Upper lobe of left lung (tissue), 6 donors: ENCODE measurements at places on chromosomes 12 and 14. TPM values are rescaled to one million over a fixed set of nuclear protein-coding genes. Genes with fewer than 3 reads are reported as not detected.

PMEL gene
- total RNA-seq: 1.5 TPM

SLC16A7 gene
- 21.3 TPM for total RNA-seq

ACOT6 gene
- total RNA-seq: not detected

RAPGEF3 gene
- total RNA-seq: 60.2 TPM

FGF23 gene
- not detected for total RNA-seq

- no peak overlapping the region for H3K27ac ChIP-seq
- no peaks in the 10 kb centered on the region for H3K27me3 ChIP-seq
- no peak for DNase-seq
- H3K36me3 ChIP-seq: no peaks in the 10 kb centered on the region
- no peak overlapping the region for H3K4me3 ChIP-seq
- H3K4me1 ChIP-seq: no peaks in the 10 kb centered on the region
Observed at GRCh38 chr14:98119739-98120138, 1152.3 kb downstream of the BCL11B start.

DNA sequence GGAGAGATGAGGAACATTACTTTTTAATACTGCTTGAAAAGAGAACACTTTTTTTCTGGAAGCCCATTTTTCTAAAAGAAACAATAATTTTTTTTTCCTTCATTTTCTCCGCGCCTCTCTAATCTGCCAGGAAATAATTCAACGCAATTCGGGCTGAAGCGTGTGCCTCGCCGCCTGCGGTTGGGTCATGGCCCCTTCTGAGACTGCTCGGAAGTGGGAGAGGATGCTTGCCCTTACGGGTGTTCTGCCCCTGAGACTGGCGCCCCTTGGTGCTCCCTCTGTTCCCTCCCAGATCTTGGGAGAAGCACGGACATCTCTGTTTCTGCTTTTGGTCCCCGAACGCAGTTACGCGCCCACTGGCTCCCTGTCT is 332 bp upstream of the TBC1D30 start:
- peak overlapping the region; percentile 49 for H3K4me3 ChIP-seq
- DNase-seq: no peak
- no peaks in the 10 kb centered on the region for H3K36me3 ChIP-seq
- H3K27ac ChIP-seq: no peak overlapping the region
- peaks cover 27% of the 10 kb centered on the region for H3K27me3 ChIP-seq
- peaks cover 27% of the 10 kb centered on the region for H3K4me1 ChIP-seq

GRCh38 chr12:130128790-130129735 is 33.2 kb upstream of the FZD10 start:
- H3K4me3 ChIP-seq: no peak overlapping the region
- H3K36me3 ChIP-seq: no peaks in the 10 kb centered on the region
- H3K4me1 ChIP-seq: no peaks in the 10 kb centered on the region
- no peak for DNase-seq
- H3K27me3 ChIP-seq: no peaks in the 10 kb centered on the region

- H3K4me1 ChIP-seq: peaks cover 62% of the 10 kb centered on the region
- no peak overlapping the region for H3K27ac ChIP-seq
- peaks cover 15% of the 10 kb centered on the region for H3K27me3 ChIP-seq
- peak overlapping the region; percentile 46 for H3K4me3 ChIP-seq
- no peak for DNase-seq
Observed at GRCh38 chr12:49093792-49094159, 825 bp downstream of the DHH start.

GRCh38 chr12:51524386-51524901 is 66.6 kb upstream of the SCN8A start:
- H3K27me3 ChIP-seq: no peaks in the 10 kb centered on the region
- H3K27ac ChIP-seq: no peak overlapping the region
- DNase-seq: no peak
- H3K36me3 ChIP-seq: no peaks in the 10 kb centered on the region
- H3K4me1 ChIP-seq: no peaks in the 10 kb centered on the region

GRCh38 chr12:10031321-10031720 is 839 bp downstream of the CLEC9A start:
- peaks cover 4% of the 10 kb centered on the region for H3K4me1 ChIP-seq
- no peak overlapping the region for H3K4me3 ChIP-seq
- H3K27ac ChIP-seq: no peak overlapping the region
- DNase-seq: no peak
- no peaks in the 10 kb centered on the region for H3K36me3 ChIP-seq

- H3K4me1 ChIP-seq: peaks cover 46% of the 10 kb centered on the region
- H3K4me3 ChIP-seq: no peak overlapping the region
- H3K27ac ChIP-seq: no peak overlapping the region
- no peaks in the 10 kb centered on the region for H3K27me3 ChIP-seq
- no peaks in the 10 kb centered on the region for H3K36me3 ChIP-seq
Observed at GRCh38 chr12:49294086-49294803, 702 bp upstream of the PRPH start.

- H3K4me3 ChIP-seq: no peak overlapping the region
- H3K27ac ChIP-seq: no peak overlapping the region
- DNase-seq: no peak
- H3K27me3 ChIP-seq: no peaks in the 10 kb centered on the region
- H3K36me3 ChIP-seq: no peaks in the 10 kb centered on the region
- peaks cover 11% of the 10 kb centered on the region for H3K4me1 ChIP-seq
Observed at GRCh38 chr12:52912711-52913430, 8.0 kb upstream of the KRT8 start.

- no peaks in the 10 kb centered on the region for H3K36me3 ChIP-seq
- no peak overlapping the region for H3K4me3 ChIP-seq
- DNase-seq: no peak
- H3K4me1 ChIP-seq: peaks cover 9% of the 10 kb centered on the region
- no peak overlapping the region for H3K27ac ChIP-seq
- no peaks in the 10 kb centered on the region for H3K27me3 ChIP-seq
Observed at GRCh38 chr12:565161-565560, 98.1 kb downstream of the NINJ2 start.
